ENCODE measurements at places on chromosomes 11 and 22.

DNA sequence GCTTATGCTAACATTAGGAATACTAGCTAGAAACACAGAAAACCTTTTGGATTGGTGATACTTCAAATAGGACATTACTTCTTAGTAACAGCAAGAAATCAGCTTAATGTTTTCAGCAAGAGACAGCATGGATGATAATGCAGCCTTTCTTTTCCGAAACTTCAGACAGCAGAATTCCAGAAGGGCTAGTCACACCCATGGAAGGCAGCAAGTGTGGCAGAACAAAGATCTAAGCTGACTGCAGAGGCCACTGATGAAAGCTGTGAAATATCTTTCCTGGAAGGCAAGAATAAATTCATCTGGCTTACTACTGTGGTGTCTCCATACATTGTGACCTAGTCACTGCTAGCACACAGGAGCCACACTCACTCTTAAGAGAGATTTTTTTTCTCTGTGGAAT, 100.3 kb downstream of the CCDC83 start:
- no peak for DNase-seq

GRCh38 chr11:15970506-15971214, 385.7 kb downstream of the SOX6 start:
- DNase-seq = no peak

DNA sequence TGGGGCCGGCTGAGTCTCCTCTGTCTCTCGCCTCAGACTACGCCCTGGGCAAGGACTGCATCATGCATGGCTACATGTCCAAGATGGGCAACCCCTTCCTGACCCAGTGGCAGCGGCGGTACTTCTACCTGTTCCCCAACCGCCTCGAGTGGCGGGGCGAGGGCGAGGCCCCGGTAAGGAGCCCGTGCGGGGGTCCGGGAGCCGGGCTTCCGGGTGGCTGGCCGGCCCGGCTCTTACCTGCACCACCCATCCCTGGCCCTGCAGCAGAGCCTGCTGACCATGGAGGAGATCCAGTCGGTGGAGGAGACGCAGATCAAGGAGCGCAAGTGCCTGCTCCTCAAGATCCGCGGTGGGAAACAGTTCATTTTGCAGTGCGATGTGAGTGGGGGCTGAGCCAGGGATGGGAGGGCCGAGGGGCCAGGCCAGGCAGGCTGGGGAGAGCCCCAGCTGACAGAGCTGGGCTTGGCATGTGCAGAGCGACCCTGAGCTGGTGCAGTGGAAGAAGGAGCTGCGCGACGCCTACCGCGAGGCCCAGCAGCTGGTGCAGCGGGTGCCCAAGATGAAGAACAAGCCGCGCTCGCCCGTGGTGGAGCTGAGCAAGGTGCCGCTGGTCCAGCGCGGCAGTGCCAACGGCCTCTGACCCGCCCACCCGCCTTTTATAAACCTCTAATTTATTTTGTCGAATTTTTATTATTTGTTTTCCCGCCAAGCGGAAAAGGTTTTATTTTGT, 4.1 kb upstream of the ANKRD13D start:
- no peak for DNase-seq

GRCh38 chr11:120168108-120168959, 30.4 kb upstream of the TRIM29 start:
- DNase-seq = no peak

DNA sequence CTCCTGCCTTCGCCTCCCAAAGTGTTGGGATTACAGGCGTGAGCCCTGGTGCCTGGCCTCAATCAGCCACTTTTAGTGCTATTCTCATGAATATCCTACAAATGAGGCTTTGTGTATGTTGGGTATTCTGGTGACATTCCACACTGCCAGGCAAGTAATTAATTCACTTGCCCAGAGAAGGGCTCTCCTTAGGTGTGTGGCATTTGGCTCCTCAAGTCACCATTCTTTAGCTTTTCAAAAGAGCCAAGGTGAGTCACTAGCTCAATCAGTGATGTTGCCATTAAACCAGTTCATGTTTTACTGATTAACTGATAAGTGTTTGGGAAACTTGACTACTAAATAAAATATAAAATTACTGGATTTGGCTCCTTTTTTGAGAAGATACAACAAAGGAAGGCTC, 52.2 kb downstream of the SLC25A17 start:
- DNase-seq = no peak

DNA sequence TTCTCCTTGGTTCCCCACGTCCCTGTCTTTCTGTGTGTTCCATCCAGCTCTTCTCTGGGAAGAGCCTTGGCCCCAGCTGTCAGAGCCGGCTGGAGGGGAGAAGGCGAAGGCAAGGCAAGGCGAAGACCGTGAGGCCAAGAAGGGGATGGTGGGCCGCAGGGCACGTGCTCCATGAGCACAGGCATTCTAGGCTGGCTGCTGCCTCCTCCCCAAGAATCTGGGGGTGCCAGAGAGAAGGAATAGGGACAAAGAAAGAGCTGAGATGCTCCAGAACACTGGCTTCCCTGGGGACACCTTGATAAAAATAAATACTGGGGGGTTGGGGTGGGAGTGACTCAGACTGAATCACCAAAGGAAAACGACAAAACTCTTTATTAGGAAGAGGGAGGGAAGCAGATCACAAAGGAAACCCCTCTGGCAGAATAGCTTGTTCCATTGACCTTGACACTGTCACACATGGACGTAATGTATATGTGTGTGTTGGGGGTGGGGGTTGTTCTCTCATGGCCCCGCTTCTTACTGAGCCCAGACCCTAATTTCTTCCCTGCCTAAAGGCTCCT, 52.5 kb downstream of the NECTIN1 start:
- no peak for DNase-seq

DNA sequence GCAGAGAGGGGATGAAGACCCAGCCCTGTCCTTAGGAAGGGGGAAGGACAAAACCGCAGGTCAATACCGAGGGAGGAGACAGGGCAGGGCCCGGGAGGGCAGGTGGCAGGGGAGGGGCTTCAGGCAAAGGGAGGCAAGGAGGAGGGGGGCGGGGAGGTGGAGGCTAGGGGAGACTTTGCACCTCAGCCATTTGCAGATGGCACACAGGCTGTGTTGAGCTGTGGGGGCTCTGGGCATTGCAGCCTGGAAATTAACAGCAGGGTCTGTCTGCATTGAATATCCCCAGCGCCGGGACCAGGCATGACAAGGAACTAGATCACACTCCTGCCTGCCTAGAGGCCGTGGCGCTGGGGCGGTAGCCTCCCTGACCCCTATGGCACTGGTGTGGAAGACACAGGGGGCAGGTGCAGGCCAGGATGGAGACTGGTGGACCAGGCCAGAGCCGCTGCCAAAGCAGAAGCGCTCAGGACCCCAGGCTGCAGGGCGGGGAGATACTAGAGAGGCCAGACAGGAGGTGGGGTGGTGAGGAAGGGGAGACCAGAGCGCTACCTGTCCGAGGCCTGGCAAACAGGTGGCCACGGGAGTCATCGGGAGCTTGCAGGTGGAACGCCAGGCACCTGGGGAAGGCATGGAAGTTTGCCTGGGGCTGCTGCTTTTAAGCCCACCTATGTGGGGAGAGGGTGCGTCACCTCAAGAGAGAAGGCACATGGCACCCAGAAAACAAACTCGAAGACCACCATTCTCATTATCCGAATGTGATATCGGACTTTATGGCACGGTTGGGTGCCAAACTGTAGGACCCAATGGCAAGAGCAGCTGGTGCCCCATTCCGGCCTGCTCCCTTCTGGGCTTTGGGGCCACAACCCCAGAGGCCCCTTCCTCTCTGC, 11.5 kb downstream of the CBX6 start:
- DNase-seq = peak; percentile 46

GRCh38 chr11:124638500-124638899, 15.8 kb downstream of the TBRG1 start:
- DNase-seq = no peak

DNA sequence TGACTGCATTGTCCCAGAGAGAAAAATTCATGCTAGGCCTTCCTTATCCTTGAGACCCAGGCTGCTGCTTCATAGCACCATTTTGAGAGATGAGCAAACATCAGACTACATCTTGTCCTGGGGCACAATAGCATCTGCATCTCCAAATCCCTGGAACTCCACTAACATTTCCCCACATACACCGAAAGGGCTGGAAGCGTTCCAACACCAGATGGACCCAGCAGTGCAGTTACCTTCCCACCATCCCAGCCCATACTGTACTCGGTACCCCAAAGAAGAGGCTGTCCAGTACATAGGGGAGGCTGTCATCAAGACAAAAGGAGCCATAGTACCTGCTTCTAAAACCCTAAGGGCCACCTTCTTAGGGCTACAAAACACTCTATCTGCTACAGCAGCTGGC, 547.2 kb upstream of the CHORDC1 start:
- DNase-seq = no peak
